ENCODE measurements at places on chromosomes 4 and X.

DNA sequence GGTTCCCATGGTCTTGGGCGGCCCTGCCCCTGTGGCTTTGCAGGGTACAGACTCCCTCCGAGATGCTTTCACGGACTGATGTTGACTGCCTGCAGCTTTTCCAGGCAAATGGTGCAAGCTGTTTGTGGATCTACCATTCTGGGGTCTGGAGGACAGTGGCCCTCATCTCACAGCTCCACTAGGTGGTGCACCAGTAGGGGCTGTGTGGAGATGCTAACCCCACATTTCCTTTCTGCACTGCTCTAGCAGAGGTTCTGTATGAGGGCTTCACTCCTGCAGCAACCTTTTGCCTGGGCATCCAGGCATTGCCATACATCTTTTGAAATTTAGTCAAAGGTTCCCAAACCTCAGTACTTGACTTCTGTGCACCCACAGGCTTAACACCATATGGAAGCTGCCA lies 176.1 kb downstream of the DCAF12L1 start:
- DNase-seq: no peak

- DNase-seq: no peak
Observed at GRCh38 chrX:156002507-156002906, 5.0 kb downstream of the IL9R start.

GRCh38 chr4:10736895-10737294 lies 52.3 kb upstream of the CLNK start:
- DNase-seq: no peak

DNA sequence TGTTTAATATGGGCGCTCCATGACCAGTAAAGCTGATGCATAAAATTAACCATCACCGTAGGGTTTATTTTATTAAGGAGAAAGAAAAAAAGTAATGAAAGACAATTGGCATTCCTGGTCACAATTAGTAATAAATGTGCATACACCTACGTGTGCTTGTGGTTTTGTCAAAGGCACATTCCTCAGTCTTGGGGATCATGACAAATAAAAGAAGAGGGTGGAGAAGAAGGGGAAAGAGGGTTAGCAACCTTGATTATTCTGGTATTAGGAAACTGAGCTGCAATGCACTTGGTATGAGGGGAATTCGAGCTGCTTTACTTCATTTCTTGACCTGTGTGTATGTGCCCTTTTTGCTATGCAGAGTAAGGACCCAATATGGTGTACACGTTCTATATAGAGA lies 1798.3 kb upstream of the PCDH7 start:
- no peak for DNase-seq

DNA sequence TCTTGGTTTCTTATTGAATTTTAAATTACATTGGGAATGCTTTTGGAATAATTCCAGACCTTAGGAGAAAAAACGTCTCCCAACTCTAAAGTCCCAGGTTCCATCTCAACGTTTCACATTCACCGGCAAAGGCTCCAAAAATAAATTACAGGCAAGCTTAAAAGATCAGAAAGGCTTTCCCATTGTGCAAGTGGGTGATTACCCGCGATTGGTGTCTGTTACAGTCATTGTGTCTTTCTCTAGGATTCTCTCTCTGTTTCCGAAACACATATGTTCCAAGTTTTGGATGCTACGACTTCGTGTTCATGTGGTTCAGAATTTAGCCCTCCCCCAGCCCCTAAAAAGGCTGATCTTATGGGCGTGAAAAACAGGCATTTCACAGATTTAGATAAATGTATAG lies 41.8 kb downstream of the PALLD start:
- no peak for DNase-seq

GRCh38 chrX:53223068-53223693 lies 1.8 kb downstream of the KDM5C start:
- no peak for DNase-seq

GRCh38 chr4:156998500-156999174 lies 27.0 kb upstream of the PDGFC start:
- DNase-seq: no peak

GRCh38 chrX:103418811-103419340 lies 42.5 kb downstream of the BEX3 start:
- no peak for DNase-seq

- DNase-seq: no peak
Observed at GRCh38 chr4:145179281-145179860, 1.0 kb downstream of the OTUD4 start.

DNA sequence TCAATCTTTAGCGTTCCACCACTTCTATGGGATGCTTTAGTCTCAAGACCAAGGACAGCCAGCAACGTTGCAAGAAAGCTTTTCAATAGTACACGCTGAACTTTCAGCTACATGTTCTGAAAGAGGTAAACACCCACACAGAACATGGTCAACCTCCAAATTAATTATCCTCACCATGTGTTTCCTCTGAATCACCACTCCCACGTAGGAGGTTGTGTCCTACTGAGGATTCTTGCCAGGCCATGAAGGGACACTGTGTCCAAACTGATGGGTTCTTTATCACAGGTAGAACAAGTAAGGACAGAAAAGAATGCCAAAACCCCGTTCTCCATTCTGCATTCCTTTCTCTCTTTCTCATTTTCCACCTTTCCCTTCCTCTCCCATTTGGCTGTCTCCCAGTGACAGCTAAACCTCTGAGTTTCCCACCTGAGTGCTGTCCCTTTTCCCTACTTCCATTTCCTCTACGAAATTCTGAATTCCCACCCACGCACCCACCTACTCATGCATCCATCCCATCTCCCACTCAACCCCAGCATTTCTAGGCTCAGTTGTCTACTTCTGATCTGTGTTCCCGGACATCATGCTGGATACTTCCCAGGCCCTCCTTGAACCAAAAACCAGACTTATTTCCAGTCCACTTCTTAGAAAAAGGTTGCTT lies 29.0 kb upstream of the GPM6B start:
- DNase-seq: no peak

DNA sequence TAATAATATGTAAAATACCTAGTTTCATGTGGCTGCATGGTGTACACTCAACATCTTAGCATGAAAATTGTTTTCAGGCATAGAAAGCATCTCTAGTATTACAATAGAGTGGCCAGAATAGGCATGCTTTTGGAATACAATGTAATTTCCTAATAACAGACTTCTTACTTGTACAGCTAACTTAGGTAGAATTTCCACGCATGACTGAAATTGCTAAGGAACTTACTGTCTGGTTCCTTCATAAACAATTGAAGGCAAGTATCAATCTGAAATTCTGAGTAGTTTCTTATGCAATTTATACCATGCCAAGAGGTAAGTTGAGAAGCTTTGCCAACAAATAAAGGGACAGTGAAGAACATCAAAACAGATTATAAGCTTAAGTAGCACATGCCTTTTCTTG lies 26.7 kb downstream of the SULT1E1 start:
- no peak for DNase-seq

DNA sequence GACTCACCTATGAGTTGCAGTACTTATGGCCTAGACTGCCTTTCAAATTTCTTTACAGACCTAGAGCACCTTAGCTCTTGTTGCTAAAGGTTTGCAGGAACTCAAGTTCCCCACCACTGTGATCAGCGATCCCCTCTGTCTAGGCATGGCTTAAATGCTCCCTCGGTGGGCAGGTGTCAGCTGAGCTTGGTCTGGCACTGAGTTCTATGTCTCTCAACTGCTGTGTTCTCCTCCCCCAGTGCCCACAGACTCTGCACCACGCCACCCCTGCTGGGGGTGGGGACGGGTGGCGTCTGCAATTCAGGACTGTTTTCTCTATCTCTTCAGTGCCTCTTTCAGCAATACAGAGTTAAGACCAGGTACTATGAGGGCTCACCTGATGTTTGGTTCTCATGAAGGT lies 30.5 kb downstream of the TMEM271 start:
- no peak for DNase-seq

GRCh38 chrX:70405003-70405402 lies 18.1 kb upstream of the GDPD2 start:
- no peak for DNase-seq

- no peak for DNase-seq
Observed at GRCh38 chrX:7188672-7189071, 40.7 kb upstream of the PUDP start.

DNA sequence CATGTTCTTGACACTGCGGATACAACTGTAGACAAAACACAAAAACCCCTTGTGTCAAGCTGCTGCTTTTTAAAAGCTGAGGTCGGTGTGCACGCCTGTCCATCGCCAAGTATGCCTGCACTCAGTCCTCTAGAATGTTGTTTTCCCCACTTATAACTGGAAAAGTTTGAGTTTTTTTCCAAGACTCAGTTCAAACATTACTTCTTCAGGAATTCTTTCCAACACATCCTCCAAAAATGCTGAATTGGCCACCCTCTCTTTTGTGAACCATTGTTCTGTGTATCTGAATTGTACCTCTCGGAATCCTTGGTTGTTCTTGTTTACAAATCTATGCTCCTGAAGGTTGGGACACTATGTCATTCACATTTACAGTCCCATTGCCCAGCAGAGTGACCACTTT lies 94.6 kb downstream of the REELD1 start:
- no peak for DNase-seq

DNA sequence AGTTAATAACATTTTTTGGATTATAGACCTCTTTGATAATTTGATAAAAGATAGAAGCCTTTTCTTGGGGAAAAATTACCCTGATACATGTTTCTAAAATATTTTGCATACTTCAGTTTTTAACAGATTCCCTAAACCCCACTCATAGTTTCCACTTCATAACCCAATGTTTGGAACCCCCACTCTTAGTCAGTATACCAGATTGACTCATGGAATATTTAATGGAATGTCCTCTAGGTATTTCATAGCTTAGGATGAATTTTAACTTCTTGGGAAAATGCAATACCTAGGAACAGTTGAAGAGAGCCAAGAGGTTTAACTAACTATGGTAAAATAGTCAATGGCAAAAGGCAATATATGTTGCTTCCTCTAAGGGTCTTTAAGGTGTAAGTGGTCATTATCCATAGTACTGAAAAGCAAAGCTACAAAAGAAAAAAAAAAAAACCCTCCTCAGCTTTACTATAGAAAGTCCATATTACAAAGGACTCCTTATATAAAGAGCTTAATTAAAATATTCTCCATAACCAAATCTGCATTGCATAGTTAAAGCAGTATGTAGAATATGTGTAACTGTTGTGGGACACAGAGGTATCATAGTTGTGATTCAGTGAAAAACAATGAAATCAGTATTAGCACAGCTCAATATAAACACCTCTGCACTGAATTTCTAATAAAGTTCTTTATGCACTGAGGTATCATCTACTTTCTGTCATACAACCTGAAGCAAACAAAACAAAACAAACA lies 159.9 kb downstream of the PCDH7 start:
- no peak for DNase-seq

- no peak for DNase-seq
Observed at GRCh38 chr4:112642526-112642925, 5.6 kb downstream of the LARP7 start.

- no peak for DNase-seq
Observed at GRCh38 chrX:119853444-119853843, 681 bp upstream of the UPF3B start.

GRCh38 chr4:151316645-151317044 lies 8.8 kb downstream of the SH3D19 start:
- DNase-seq: no peak

DNA sequence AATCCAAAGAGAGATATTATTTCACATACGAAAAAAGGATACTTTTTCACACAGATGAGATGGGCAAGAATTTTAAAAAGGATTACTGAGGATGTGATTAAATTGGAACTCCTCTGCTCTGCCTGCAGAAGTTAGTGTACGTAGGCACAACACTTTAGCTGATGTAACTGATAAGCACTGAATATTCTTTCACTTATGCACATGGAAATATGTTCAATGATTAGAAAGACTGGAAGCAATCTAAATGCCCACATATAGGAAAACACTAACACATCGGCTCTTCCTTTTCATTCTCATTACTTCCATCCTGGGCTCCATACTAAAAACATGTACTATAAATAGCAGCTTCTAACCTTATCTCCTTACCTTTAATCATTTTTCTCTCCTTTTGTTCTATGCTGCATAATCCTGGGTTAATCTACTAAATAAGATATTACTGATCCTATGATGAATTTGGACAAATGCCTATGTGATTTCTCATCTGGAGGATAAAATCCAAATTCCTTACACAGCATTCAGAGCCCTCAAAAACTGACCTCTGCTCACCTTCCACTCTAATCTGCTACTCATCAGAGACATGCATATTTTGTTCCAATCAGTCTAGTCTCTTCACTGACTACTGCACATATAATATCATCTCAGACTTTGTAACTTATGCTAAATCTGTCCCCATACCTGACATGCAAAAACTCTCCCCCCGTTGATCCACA lies 197.8 kb downstream of the PDGFC start:
- no peak for DNase-seq

- no peak for DNase-seq
Observed at GRCh38 chr4:184416913-184417734, 57.2 kb downstream of the IRF2 start.

GRCh38 chr4:144709793-144710525 lies 64.0 kb downstream of the HHIP start:
- DNase-seq: no peak

DNA sequence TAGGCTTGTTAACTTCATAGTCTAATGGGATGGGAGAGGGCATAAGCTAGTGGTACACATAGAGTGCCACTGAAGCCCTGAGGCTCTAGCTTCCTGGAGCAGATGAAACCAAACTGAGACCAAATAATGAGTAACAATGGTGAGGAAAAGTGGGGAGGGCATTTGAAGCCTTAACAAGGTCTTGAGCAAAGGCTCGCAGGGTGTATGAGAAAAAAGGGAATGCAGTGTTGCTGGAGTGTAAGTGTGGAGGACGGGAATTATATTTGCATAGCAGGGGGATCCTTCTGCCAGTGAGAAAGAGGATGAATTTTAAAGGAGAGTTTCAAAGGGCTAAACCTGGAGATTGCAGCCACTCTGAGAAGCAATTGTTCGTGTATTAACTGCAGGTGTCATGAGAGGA lies 263.1 kb downstream of the ANK2 start:
- DNase-seq: no peak

- no peak for DNase-seq
Observed at GRCh38 chr4:86498863-86499166, 95.3 kb upstream of the PTPN13 start.

GRCh38 chr4:168886351-168886750 lies 123.7 kb downstream of the CBR4 start:
- no peak for DNase-seq

GRCh38 chr4:5710961-5711478 lies at the start of gene EVC:
TSS of gene EVC (plus strand) at chr4:5711201. CDS start at chr4:5711381, 180 bp downstream.
- DNase-seq: no peak
